ENCODE measurements at places on chromosomes 2 and 18.
A peak's percentile ranks its signal among the peaks of the same experiment; 100 is the strongest.

DNA sequence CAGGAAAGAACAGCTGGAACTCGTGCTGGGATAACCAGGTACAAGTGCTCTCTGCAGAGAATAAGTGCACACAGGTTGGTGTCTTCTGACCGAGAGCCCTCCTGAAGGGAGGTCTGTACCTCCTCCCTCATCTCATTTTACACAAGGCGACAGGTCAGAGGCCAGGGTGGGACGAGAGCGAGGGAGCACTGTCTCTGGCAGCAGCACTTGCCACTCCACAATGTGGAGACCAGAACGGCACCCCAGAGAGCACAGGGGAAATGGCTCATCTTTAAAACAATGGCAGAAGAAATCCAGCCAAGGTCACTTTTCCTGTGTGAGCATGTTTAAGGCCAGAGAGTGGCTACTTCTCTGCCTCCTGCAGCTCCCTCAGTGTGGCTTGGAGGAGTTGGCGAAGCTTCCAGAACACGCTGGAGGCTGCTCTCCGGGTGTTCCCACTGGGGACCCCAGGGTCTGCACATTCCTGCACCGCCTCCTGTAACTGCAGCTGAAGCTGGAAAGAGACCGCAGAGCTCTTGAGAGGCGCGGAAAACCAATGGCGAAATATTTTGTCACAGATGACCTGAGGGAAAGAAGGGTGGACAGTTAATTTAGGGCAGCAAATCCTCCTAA, 20.8 kb downstream of the DIPK1C start:
- no peak for DNase-seq

GRCh38 chr2:105617631-105618350, 126.9 kb upstream of the NCK2 start:
- no peak for DNase-seq

GRCh38 chr2:10894264-10894935, 17.3 kb upstream of the KCNF1 start:
- no peak for DNase-seq

DNA sequence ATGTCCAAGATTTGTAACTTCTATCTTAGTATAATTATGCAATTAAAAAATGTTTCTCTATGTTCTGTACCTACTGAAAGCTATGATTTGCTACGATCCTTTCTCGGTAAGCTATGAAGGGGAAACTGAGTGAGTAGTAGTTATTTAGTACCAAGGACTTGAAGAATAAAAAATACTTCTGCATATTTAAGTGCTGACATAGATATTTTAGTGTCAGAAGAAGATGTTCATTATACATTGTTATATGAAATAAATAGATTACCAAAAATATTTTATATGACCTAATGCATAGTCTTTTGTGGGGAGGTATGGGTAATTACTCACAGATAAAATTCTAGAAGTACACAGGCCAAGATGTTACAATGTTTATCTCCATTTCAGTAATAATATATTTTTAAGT, 39.0 kb downstream of the DSEL start:
- DNase-seq: no peak

- no peak for DNase-seq
These were observed 16.8 kb upstream of the ANKRD53 start for GRCh38 chr2:70961648-70961994.

GRCh38 chr2:172685467-172685866, 50.2 kb upstream of the RAPGEF4 start:
- DNase-seq: no peak

DNA sequence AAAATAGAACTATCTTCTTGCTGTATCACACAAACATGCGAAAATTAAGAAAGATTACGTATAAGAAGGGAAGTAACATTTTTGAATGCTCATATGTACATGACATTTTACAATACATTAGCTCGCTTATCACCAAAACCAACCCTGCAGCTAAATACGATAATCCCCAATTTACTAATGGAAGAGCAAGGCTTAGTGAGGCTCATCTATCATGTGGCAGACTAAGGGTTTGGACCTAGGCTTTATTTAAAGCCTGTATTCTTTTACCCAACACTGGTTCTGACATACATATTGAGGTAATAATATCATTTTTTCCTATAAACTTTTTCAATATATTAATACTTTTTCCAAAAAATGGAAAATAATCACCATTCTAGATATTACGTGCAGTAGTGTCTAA, 116.8 kb upstream of the TTC39C start:
- no peak for DNase-seq

- DNase-seq: peak; percentile 13
These were observed 32.7 kb upstream of the ALKAL2 start for GRCh38 chr2:320561-320960.

DNA sequence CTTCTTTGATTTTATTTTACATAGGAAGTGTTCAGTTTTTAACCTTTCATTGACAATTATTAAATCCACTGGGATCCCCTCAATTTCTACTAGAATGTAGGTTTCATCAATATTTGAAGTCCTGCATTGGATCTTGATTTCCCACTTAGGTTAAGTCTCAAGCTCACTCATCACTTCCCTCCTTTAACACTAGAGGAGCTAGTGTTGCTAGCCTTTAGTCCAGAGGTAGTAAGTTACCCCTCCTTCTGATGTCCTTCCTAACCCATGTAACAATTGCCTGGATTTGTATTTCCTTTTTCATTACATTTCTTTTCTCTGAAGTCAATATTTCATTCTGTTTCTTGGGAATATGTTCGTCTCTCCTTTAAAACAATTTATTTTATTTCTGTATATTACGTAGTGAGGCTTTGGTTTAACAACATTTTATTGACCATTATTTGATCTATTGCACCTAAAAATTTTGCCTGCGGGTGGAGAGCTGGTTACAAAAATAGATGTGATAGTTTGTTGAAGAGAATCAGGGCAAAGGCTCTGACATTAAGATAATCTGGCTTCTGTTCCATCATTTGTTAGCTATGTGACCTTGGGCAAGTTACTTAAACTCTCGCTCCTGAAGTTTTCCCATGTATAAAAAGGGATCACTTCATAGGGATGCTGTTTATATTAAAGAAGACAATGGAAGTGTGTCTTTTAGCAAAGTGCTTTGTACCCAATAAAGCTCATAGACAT, 833.0 kb downstream of the SLC4A3 start:
- no peak for DNase-seq

DNA sequence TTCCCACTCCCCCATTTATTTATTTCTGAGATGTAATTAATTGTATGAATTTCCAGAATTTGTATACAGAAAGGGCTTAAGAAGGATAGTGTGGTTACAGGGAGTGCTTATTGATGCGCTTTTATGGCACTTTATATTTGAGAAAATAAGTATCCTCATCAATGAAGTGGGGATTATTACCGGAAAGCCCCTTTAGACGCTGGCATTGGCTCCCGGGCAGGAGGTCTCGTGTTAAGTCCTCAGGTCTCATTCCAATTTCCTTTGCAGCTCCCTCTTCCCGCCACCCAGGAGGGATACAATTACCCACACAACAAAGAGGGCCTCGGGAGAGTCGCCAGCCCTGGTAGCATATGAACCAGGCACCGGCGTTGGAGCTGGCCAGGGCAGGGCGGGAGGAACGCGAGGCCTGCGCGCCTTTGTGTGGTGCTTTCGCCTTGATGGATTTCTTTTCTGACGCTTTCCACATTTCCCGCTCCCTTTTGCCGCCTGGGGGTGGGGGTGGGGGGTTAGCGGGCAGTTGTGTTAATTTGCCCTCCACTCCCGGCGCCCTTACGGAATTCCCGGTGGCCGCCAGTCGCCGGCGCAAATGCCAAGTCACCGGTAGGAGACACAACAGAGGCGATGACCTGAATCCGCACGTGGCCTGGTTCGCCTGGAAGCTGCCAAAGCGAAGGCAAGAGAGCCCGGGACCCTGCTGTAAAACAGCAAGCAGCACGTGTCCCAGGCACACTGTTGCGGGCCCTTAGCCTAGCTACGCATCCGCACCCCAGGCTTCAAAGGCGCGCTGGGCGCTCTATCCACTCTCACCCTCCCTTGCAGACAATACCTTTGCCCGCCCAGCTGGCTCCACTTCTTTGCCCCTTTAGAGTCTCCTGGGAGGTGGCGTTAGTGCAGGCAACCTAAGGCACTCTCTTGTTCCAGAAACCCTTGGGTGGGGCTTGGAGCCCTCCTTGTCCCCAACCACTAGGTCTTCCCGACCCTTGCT, 3.3 kb downstream of the GAD1 start:
- DNase-seq: no peak

DNA sequence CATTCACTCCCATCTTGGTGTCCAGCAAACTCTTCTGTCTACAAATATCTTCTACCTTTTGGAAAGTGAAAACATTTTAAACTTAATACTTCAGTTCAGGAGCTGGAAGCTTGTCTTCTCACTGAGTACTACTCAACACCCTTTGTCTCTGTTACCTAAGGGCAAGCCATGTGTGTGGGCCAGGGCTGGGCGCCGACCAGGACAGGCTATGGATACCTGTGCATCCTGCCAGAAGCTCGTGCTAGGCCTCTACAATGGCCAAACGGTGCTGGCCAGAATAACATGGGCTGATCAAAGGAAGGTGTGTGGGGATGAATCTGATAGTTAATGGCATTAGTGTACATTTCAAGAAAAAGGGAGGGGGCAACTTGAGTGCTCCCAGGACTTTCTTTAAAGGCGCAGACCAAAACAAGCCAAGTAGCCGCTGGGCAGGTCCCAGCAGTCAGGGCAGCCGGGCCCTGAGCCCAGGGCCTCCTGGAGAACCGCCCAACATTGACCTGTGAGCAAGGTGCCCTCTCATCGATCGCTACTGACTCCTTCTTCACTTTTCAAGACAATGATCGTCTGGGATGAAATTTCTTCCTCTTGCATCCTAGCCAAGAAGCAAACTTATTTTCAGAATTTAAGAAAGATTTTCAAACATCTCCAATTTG, 29.0 kb upstream of the ID2 start:
- no peak for DNase-seq

GRCh38 chr2:30694286-30695055, 112.8 kb downstream of the CAPN13 start:
- DNase-seq: no peak

- DNase-seq: no peak
These were observed 30.2 kb downstream of the ITGB1BP1 start for GRCh38 chr2:9392898-9393765.

GRCh38 chr2:219446101-219446504, 11.5 kb downstream of the SPEG start:
- DNase-seq: no peak

DNA sequence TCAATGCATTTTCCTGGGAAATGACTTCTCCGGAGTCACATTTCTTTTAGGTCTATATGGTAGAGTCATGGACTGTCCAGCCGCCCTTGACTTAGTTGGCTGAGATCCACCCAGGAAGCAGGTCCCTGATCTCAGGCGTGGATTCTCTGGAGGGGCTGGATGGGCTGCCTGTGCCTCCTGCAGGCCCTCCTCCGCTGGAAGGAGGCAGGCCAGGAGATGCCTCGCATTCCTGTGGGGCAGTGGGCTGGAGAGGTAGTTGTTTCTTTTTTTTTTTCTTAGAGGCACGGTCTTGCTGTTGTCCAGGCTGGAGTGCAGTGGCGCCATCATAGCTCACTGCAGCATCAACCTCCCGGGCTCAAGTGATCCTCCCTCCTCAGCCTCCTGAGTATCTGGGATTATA, 129.0 kb upstream of the MYCN start:
- DNase-seq: no peak

Measured in T-helper 1 cell (primary cell).